Heart right ventricle (tissue), 16 donors: ENCODE measurements at places on chromosomes 16 and 17. TPM values are rescaled to one million over a fixed set of nuclear protein-coding genes. Genes with fewer than 3 reads are reported as not detected.

DNA sequence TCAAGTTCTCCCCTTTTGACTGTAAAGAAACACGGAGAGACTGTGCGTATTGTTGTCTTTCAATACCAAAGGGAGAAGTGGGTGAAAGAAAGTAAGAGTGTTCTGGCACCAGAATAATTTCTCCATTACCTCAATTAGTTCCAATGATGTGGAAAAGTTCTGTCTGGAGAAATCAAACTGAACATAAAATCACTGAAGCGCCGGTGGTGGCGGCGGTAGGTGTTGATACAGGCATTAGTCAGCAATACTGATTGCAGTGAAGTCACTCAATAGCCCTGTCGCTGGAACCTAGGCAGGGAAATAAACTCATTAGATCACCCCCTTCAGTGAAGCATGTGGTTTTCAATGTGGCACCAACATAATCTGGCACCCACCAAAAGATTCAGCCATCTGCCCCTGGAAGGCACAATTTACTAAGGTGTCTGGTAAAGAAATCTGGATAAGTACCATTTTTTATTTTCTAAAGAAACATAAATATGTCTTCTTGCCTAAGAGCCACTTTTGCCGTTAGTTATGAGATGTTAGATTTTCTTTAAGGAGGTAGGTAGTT, 274.2 kb upstream of the SOX9 start:
- H3K4me3 ChIP-seq: no peak overlapping the region
- H3K4me1 ChIP-seq: no peaks in the 10 kb centered on the region
- no peaks in the 10 kb centered on the region for H3K36me3 ChIP-seq

- H3K27me3 ChIP-seq: no peaks in the 10 kb centered on the region
- H3K36me3 ChIP-seq: no peaks in the 10 kb centered on the region
- no peak overlapping the region for H3K4me3 ChIP-seq
- H3K27ac ChIP-seq: no peak overlapping the region
- H3K4me1 ChIP-seq: peaks cover 3% of the 10 kb centered on the region
Measured at GRCh38 chr16:68200088-68200783, 35.7 kb downstream of the ESRP2 start.

- peak; percentile 83 for DNase-seq
- H3K27me3 ChIP-seq: no peaks in the 10 kb centered on the region
- H3K4me1 ChIP-seq: peaks cover 27% of the 10 kb centered on the region
- peak within 1 kb of the TSS; percentile 79 for H3K27ac ChIP-seq
Measured at GRCh38 chr17:78979780-78980623, at the start of gene LGALS3BP. LGALS3BP (minus strand) TSS chr17:78979923; CDS start chr17:78977191, 2,732 bp downstream.

DNA sequence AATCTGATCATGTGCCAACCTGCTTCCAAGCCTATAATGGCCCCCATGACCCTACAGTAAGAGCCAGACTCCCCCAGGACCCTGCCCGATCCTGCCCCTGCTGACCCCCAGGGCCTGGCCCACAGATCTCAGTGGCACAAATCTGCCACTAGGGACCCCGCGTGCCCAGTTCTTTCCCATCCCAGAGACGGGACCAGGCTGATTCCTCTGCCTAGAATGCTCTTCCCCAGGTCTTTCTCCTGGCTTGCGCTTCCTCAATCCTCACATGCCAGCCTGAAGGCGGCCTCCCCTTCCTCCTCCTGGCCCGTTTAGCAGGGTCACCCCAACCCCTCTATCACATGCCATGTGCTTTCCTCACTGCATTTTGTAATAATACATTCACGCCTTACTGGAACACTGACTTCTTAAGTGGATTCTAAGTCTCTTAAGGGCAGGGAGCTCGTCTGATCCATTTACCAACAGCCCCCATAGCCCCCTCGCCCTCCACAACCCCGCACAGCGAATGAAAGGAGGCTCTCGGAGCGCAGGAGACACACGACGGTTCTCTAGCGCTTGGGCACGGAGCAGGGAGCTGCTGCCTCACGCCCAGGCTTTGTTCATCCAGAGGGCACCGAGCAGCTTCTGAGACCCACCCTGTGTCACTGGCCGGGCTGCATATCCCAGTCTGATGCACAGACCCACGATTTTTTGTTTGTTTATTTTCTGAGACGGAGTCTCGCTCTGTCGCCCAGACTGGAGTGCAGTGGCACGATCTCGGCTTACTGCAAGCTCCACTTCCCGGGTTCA, 1.2 kb downstream of the TRIM65 start:
- peak overlapping the region; percentile 99 for H3K27ac ChIP-seq
- H3K4me3 ChIP-seq: peak overlapping the region; percentile 53
- no peaks in the 10 kb centered on the region for H3K27me3 ChIP-seq
- peaks cover 21% of the 10 kb centered on the region for H3K4me1 ChIP-seq
- no peak for DNase-seq
- peaks cover 29% of the 10 kb centered on the region for H3K36me3 ChIP-seq

DNA sequence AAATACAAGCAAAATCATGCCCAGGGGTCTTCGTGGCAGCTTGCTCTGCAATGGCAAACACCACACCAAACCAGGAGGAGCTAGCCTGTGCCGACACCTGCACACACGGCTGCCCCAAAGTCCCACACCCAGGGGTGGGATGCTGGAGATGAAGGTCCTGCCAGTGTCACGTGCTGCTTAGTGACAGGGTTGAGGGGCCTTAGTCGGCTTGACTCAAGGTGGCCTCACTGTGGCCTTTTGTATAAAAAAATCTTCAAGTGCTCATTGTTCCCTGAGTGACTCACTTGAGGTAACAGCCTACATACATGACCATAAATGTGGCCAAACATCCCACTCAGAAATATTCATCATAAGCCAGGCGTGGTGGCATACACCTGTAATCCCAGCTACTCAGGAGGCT, 7.3 kb downstream of the TRIM65 start:
- peaks cover 16% of the 10 kb centered on the region for H3K36me3 ChIP-seq
- no peak overlapping the region for H3K4me3 ChIP-seq
- peaks cover 2% of the 10 kb centered on the region for H3K4me1 ChIP-seq

GRCh38 chr17:27993723-27994310, 48.7 kb upstream of the NLK start:
- H3K27ac ChIP-seq: no peak overlapping the region
- no peak overlapping the region for H3K4me3 ChIP-seq
- H3K4me1 ChIP-seq: peaks cover 4% of the 10 kb centered on the region
- no peak for DNase-seq
- no peaks in the 10 kb centered on the region for H3K27me3 ChIP-seq
- no peaks in the 10 kb centered on the region for H3K36me3 ChIP-seq

GRCh38 chr16:28317040-28317880, 24.9 kb downstream of the SBK1 start:
- DNase-seq: peak; percentile 42
- no peaks in the 10 kb centered on the region for H3K27me3 ChIP-seq
- no peak overlapping the region for H3K27ac ChIP-seq
- no peaks in the 10 kb centered on the region for H3K4me1 ChIP-seq
- no peak overlapping the region for H3K4me3 ChIP-seq

GRCh38 chr17:8365143-8365542, 11.4 kb downstream of the KRABD2 start:
- H3K27me3 ChIP-seq: no peaks in the 10 kb centered on the region
- peaks cover 7% of the 10 kb centered on the region for H3K4me1 ChIP-seq
- H3K27ac ChIP-seq: peak overlapping the region; percentile 85
- H3K4me3 ChIP-seq: no peak overlapping the region

DNA sequence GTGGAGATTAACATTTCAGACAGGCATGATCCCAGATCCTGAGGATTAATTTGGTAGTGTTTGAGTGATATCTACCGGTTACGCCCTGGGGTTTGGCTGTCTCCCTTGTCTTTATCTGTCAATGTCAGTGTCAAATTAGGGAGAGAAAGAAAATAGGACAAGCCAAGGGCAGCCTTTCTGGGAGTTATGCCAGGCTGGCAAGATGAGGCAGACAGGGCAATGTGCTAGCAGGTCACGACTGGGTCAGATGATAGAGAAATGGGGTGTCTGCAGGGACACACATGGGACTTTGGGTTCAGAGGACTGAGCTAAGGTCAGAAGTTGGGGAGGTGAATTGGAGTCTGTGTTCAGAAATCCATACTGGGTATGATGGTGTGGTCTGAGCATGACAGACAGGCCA, 27.4 kb upstream of the LYRM9 start:
- H3K4me3 ChIP-seq: no peak overlapping the region
- H3K36me3 ChIP-seq: no peaks in the 10 kb centered on the region
- no peaks in the 10 kb centered on the region for H3K27me3 ChIP-seq

DNA sequence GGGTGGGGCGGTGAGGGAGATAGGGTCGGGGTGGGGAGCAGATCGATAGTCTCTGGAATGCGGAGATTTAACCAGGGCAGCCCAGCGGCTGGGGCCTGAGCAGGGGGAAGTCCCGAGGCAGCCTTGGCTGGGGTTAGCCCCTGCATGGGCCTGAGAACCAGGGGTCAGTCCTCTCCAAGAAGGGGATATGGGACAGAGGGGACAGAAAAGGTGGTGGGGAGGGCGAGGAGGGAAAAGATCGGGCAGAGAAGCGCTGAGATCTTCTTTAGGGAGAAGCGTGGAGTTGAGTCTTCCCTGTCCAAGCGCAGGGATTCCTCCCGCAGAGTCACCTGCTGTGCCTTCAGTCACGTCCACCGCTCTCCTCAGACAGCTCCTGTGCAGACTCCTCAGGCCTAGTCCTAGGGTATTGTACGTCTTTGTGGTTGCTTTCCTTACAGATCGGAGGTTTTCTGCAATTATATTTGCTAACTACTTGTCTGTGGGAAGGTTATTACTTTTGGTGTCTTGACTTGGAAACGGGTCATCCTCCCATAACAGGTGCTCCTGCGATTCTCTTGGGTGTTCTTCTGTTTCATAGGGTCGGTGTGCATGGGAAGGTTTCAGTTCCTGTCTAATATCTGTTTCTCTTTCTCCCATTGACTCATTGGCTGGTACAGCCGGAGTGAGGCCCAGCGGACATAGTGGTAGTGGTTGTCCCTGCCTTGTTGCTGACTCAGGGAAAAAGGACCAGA, 952 bp downstream of the CD300A start:
- no peaks in the 10 kb centered on the region for H3K36me3 ChIP-seq
- H3K4me1 ChIP-seq: peaks cover 10% of the 10 kb centered on the region
- no peak for DNase-seq
- no peak overlapping the region for H3K27ac ChIP-seq
- H3K27me3 ChIP-seq: peaks cover 12% of the 10 kb centered on the region

- H3K27ac ChIP-seq: no peak overlapping the region
- no peaks in the 10 kb centered on the region for H3K36me3 ChIP-seq
- no peaks in the 10 kb centered on the region for H3K4me1 ChIP-seq
- no peak for DNase-seq
- peaks cover 65% of the 10 kb centered on the region for H3K27me3 ChIP-seq
Measured at GRCh38 chr16:86229866-86230656, 280.3 kb upstream of the FOXF1 start.

- H3K27me3 ChIP-seq: peaks cover 14% of the 10 kb centered on the region
- no peak for DNase-seq
- H3K4me3 ChIP-seq: no peak overlapping the region
- no peak overlapping the region for H3K27ac ChIP-seq
- no peaks in the 10 kb centered on the region for H3K36me3 ChIP-seq
Measured at GRCh38 chr17:34076743-34077631, 178.1 kb upstream of the CCL2 start.

GRCh38 chr17:7841396-7841914, 7.4 kb downstream of the KDM6B start:
- DNase-seq: peak; percentile 89
- H3K27me3 ChIP-seq: no peaks in the 10 kb centered on the region
- peak overlapping the region; percentile 74 for H3K4me3 ChIP-seq
- H3K36me3 ChIP-seq: peaks cover 22% of the 10 kb centered on the region

GRCh38 chr17:60451071-60451470, 28.8 kb downstream of the CHCT1 start:
- no peak overlapping the region for H3K4me3 ChIP-seq
- no peak overlapping the region for H3K27ac ChIP-seq
- no peaks in the 10 kb centered on the region for H3K36me3 ChIP-seq
- no peaks in the 10 kb centered on the region for H3K4me1 ChIP-seq
- no peak for DNase-seq

- peaks cover 82% of the 10 kb centered on the region for H3K36me3 ChIP-seq
- peak overlapping the region; percentile 98 for H3K27ac ChIP-seq
- DNase-seq: no peak
- H3K4me3 ChIP-seq: peak overlapping the region; percentile 2
- H3K4me1 ChIP-seq: peaks cover 85% of the 10 kb centered on the region
- H3K27me3 ChIP-seq: no peaks in the 10 kb centered on the region
Measured at GRCh38 chr17:40093005-40093579, 7.3 kb downstream of the NR1D1 start.

DNA sequence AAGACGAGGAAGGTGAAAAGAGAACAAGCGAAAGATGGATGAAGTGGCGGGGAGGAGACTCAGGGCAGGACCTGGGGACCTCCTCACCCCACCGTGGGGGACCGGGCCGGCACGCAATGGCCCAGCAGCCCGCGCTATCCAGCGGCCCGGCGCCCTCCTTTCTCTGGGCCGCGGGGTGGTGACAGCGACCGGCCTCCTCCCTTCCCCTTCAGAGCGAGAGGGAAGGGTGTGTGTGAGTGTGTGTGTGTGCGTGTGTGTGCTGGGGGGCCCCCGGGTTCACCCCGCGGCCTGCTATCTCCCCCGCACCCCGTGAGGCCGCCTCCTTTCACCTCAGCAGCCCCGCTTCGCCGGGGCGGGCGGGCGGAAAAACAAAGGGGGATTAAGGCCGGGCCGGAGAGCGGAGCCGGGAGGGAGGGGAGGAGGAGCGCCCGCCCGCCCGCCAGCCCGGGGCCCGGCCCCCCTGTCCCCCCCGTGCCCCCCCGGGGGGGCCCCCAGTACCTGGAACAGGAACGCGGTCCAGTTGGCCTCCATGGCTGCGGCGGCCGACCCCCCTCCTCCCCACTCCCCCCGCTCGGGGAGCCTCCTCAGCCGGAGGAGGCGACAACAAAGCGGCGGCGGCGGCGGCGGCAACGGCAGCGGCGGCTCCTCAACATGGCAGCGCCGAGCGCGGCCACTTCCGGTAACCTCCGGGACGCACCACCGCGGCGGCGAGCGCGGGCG, at the start of gene VEZF1:
TSS of gene VEZF1 (minus strand) at position 674 of the 720 bp plus-strand sequence. CDS start at position 531, 143 bp downstream.
- no peaks in the 10 kb centered on the region for H3K36me3 ChIP-seq
- H3K4me1 ChIP-seq: peaks cover 11% of the 10 kb centered on the region
- H3K27me3 ChIP-seq: no peaks in the 10 kb centered on the region
- peak within 1 kb of the TSS; percentile 82 for H3K4me3 ChIP-seq

GRCh38 chr16:83878838-83879237, 20.1 kb upstream of the MLYCD start:
- DNase-seq: no peak
- H3K4me1 ChIP-seq: peaks cover 2% of the 10 kb centered on the region
- H3K36me3 ChIP-seq: no peaks in the 10 kb centered on the region

- H3K4me3 ChIP-seq: no peak overlapping the region
- H3K27ac ChIP-seq: no peak overlapping the region
- no peaks in the 10 kb centered on the region for H3K27me3 ChIP-seq
Measured at GRCh38 chr16:4908854-4909401, 28.0 kb downstream of the PPL start.

- H3K4me3 ChIP-seq: no peak overlapping the region
- H3K27me3 ChIP-seq: peaks cover 99% of the 10 kb centered on the region
- DNase-seq: no peak
Measured at GRCh38 chr17:48592057-48592514, 1.5 kb downstream of the HOXB5 start.

Gene CCT6B
- total RNA-seq: 2.2 TPM

Gene RASL10B
- total RNA-seq: 10.3 TPM

Gene CLEC10A
- total RNA-seq: 2.0 TPM

Gene GP2
- total RNA-seq: 3.6 TPM

Gene PITPNM3
- total RNA-seq: 0.19 TPM

Gene KCNH6
- total RNA-seq: not detected

Gene CLDN7
- total RNA-seq: 0.45 TPM

Gene PPP1R27
- not detected for total RNA-seq

Gene EIF1
- 1,202 TPM for total RNA-seq

Gene ENPP7
- total RNA-seq: not detected

Gene UTS2R
- total RNA-seq: 1.0 TPM

Gene LIG3
- 16.8 TPM for total RNA-seq

Gene C17orf100
- not detected for total RNA-seq

Gene TCAP
- total RNA-seq: 4,291 TPM

Gene RAB11FIP4
- 4.8 TPM for total RNA-seq
